Neural progenitor cell (in vitro differentiated cells): ENCODE measurements at places on chromosomes 2 and 18.

GRCh38 chr2:233349005-233349998, 5.0 kb upstream of the DGKD start:
- DNase-seq, result no peak

- no peak for DNase-seq
Observed at GRCh38 chr2:230737791-230738226, 25.2 kb downstream of the CAB39 start.

GRCh38 chr2:74575320-74575719, 20.8 kb downstream of the DOK1 start:
- DNase-seq, result no peak

- no peak for DNase-seq
Observed at GRCh38 chr18:5317186-5317585, 21.7 kb upstream of the ZBTB14 start.

DNA sequence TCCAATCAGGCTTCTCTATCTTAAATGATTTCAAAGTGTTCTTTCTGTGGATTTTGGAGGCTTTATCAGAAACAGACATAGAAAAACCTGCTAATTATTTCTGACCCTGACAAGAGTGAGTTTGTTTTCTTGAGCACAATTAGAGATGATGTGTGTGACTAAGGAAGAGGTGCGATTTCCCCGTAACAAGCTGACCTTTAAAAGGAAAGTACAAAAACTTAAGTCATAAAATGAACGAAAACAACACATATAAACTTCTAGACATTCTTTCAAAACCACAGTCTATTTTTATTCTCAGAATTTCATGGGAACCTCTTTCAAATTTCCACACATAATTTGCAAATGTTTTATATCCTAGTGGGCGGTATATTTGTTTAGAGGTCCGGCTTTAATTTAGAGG, 604.8 kb downstream of the CPS1 start:
- DNase-seq, result no peak

DNA sequence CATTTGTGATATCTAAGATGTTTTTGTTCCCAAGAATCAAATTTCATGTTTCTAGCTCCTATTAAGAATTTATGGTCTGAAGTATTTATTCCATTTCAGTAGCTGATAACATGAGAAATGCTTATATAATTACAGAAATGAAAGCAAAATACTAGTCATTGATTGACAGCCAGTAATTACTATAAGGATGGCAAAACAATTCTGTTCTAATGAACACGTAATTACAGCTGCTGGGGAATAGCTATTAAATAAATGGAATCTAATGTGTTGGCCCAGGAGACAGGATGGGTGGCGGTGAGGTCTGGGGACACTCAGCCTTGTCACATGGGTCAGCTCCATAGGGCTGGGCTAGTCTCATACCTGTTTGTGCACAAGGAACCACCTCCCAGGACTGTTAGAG, 263.5 kb downstream of the FHOD3 start:
- no peak for DNase-seq
